ENCODE measurements at places on chromosomes 7 and 10. TPM values are rescaled to one million over a fixed set of nuclear protein-coding genes. Genes with fewer than 3 reads are reported as not detected.

Gene COL17A1
- polyA plus RNA-seq: 0.36 TPM

Gene NEUROG3
- not detected for polyA plus RNA-seq

Gene ADAM8
- 1.4 TPM for polyA plus RNA-seq

Gene GSTO2
- 0.25 TPM for polyA plus RNA-seq

Gene CALML3
- polyA plus RNA-seq: 0.04 TPM

Gene PRRT4
- 0.67 TPM for polyA plus RNA-seq

GRCh38 chr7:114409750-114410149 is 4.9 kb upstream of the FOXP2 start:
- no peak for DNase-seq

GRCh38 chr10:80471715-80472233 is 17.7 kb downstream of the TSPAN14 start:
- DNase-seq: no peak

GRCh38 chr10:49387071-49387470 is 8.8 kb downstream of the DRGX start:
- DNase-seq: no peak

DNA sequence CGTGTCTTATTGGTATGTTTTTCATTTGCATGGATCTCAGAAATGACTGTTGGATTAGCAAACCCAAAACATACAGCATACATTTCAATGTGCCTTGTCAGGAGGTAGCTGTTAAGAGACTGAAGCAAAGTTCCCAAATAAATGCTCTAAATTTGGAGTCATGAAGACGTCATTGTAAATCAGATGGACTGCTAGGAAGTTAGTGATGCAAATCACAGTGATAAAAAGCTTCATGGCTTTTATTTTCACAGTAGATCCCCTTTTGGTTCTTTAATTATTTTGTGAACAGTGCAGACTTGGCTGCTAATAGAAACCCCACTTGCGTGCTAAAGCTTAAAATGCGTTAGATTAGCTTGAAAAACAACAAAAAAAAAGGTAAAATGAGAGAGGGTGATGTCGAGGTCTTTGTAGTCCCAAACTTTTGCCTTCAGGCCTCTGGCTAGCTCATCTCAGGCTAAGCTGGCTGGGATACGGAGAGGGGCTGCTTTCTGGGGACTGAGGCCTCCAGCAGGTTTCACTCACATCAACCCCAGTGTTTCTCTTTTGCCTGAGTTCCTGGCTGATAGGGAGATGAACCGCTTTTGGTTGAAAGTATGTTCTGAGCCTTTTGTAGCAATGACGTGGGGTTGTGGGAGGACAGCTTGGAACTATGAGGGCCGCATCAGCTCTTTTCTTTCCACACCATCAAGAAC is 107.1 kb upstream of the CDCA7L start:
- no peak for DNase-seq

DNA sequence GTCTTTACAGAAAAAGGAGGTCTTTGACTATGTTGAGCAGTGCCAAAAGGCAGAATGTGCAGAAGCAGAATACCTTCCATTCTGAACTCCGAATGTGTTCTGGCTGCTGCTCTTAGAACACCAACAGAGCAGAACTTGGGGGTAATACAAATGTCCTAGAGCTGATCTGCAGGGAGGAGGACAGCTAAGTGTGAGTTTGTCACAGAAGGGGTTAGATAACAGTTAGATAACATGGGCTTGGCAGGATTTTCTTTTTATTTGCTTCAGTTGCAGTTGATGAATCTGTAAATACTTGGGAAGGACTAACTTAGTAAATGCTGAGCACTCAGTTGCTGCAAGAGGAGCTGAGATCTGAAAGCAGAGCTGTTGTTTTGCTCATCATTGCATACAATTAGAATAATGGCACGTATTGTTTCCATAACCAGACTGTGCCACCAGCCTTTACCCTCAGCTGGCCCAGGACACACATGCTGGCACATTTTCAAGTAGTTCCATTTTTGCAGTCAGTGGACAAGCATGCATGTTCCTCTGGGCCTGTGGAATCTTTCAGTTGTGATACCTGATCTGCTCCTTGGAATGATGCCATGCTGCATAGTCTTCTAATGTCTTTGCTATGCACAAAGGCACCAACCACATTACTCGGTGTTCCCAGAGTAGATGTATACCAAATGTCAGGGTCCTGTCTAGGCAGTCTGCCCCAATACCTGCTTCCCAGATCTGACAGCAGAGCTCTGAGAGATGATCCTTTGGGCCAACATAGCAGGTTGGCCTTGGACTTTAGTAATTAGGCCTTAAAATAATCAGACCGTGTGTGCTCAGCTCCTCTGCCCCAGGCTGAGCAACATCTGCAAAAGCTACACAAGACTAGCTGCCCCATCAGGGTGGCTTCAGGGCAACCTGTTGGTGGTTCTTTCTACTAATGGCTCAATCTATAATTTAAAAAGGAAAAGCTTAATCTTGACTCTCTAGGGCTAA is 55.7 kb downstream of the GSDME start:
- no peak for DNase-seq

DNA sequence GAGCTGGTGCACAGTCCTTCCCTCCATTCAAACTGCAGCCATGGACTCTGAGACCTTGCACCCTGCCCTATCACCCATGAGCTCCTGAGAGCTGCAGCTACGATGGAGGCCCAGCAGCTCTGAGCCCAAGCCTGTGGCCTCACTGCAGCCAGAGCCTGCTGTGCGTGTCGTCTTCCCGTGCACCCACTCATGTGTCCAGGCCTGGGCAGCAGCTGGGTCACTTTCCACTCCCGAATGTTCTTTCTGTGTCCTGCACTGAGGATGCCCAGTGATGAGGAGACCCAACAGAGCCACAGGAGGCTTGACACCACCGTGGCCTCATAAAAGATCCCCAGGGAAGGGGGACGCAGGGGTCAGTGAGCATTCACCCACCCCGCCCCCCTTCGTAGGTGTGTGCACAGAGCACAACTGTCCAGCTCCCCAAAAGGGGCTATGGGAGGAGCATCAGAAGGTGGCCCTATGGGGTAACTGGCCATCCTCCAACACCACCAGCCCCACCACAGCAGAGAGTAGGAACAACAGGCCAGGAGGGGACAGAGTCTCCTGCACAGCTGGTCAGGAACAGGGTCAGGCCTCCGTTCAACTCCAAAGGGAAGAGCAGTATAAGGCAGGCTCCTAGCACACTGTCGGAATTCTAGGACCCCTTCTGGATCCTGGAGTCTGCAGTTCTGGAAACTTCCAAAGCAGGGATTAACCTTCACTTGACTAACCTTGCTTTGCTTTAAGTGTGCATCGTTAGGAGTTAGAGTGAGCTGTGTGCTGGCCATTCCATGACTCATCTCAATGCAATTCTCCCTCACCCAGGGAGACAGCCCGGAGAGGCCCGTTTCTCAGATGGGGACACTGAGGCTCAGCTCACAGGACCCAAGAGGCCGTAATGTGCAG is 52.6 kb downstream of the RASGEF1A start:
- DNase-seq: no peak

DNA sequence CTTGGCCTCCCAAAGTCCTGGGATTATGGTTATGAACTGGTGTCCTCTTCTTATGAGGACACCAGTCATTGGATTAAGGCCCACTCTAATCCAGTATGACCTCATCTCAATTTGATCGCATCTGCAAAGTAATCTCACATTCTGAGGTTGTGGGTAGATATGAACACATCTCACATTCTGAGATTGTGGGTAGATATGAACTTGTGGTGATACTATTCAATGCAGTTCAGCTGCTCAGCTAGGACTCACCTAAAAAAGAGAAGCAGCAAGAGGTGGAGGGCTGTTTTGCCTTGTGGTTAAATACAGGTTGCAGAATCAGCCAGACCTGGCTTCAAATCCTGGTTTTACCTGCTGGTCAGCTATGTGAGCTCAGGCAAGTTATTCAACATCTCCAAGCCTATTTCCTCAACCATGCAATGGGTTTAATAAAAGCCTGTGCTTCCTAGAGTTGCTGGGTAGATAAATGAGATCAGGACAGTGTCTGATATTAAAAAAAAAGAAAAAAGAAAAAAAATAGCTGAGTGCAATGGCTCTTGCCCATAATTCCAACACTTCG is 8.5 kb upstream of the BAG3 start:
- no peak for DNase-seq

- DNase-seq: no peak
These were observed 73.1 kb downstream of the MKLN1 start for GRCh38 chr7:131400681-131401176.
